GM04504 (cell line): ENCODE measurements at places on chromosomes 7 and 10.

DNA sequence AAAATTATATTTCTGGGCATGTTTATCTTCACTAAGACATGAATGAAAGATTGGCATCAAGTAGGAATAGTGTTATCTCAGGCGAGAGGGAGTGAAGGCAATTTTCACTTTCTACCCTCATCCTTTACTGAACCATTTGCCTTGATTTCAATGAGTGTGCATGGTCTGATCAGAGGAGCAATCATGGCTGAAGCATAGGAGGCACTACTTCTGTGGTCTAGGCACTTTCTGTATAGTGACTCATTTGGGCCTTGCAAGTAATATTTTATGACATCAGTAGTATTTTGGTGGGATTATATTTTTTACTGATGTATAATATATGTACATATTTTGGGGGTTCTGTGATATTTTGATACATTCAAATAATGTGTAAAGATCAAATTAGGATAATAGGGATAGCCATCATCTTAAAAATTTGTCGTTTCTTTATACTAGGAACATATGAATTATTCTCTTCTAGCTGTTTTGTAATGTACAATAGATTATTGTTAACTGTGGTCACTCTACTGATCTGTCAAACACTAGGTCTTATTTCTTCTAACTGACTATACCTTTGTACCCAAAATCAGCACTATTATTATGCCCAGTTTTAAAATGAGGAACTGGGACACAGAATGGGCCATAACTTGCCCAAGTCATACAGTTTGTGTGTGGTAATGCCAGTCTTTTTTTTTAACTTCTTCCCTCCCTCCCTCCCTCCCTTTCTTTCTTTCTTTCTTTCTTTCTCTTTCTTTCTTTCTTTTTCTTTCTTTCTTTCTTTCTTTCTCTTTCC is 101.9 kb downstream of the RAB11FIP2 start:
- DNase-seq, result no peak

DNA sequence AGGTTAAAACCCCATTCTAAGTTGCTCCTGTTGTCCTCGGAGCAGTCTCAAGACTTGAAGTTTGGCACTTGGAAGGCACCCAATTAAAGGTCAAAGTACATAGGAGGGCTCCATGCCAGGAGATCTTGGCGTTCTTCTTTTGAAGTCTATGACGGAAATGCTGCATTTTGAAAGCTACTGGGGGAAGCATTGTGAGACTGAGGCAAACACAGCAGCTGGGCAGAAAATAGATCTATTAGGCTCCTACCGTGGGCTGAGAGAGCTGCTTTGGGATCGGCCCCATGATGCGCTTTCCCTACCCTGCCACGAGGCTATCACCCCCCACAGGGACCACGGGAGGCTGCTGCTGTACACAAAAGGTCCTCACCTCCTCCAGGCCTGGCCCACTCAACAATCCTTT is 20.0 kb downstream of the KIAA1549 start:
- DNase-seq, result no peak

DNA sequence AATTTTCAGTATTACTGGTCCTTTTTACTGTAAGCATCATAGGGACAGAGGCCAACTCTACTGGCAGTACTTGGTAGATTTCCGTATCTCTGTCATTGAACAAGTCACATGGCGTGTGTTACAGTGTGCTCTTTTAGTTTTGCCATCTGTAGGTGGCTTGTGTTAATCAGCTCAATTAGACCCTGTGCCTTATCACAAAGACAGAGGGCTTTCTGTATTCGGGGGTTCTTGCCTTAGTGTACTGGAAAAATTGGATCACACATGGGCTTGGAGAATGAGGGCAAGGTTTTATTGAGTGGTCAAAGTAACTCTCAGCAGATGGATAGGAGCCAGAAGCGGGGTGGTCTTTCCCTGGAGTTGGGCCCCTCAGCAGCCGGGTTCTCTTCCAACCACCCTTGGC is 21.3 kb upstream of the LRGUK start:
- no peak for DNase-seq

DNA sequence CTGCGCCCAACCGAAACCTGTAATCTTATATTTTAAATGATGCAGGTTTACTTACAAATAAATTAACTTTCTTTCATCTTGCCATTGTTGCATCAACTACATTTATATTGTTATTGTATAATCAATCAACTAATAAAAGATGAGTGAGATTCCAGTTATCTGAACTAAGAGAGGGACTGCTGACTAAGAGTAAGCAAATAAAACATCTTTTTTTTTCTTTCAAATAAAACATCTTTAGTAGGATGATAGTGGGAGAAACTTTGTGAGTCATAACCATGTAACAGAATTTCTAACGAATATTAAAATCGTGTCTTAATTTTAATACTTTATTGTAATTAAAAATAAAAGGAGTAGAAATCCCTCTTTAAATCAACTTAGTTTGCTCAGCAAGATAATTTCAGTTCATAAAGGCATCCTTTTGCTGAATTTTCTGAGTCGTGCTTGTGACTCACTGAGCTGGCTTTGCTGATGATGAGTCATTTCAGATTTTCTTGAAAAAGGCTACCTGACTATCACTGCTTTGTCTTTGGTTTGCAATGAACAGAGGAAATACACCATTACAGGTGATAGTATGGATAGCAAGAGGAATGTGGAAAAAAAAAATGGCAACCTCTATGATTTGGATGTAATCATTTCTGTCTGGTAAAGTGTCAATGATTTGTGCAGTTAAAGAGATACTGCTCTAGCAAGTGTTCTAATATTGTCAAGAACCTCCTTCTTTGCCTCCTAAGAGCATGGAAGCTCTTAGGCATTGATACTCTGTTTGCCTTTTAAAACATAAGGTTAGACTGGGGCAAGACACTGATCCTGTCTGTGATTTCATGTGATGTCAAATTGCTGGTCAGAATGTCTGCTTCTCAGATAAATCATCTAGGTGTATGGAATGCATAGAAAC is 119.5 kb downstream of the GPR158 start:
- DNase-seq, result no peak

DNA sequence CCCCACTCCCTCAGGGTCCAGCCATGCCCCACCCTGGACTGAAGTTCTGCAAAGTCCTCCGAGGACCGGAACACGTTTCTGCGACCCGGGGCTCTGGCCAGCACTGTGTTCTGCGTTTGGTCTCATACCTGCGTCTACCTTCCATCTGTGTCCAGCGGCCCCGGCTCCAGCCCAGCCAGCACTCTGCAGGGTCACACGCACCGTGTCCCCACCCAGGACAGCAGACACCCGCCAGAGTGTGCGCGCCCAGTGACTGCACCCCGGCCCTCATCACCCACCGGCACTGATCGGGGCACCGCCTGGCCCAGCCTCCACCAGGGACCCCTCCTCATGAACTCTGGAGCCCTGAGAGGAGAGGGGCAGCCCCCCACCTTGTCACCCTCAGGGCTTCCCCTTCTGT is 20.3 kb downstream of the SLC29A4 start:
- DNase-seq, result no peak
